Fibroblast of skin of back (primary cell): ENCODE measurements at places on chromosomes 5 and 9.

DNA sequence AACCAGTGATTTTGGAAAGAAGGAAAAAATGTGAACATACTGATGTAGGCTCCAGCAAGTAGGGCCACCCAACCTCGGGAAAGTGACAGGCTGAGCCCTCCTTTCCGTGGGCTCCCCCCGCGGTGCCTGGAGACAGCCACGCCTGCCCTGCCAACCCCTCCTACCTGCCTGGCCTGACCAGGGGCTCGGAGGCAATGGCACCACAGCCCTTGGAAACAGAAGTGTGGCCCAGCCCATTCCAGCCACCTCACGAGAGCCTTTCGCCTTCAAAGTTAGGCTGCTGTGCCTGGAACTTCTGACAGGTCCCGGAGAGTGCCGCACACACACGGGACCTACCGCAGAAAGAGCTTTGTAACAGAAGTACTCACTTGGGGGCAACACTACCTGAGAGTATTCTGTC is 49.5 kb upstream of the LRRC14B start:
- no peak for DNase-seq

DNA sequence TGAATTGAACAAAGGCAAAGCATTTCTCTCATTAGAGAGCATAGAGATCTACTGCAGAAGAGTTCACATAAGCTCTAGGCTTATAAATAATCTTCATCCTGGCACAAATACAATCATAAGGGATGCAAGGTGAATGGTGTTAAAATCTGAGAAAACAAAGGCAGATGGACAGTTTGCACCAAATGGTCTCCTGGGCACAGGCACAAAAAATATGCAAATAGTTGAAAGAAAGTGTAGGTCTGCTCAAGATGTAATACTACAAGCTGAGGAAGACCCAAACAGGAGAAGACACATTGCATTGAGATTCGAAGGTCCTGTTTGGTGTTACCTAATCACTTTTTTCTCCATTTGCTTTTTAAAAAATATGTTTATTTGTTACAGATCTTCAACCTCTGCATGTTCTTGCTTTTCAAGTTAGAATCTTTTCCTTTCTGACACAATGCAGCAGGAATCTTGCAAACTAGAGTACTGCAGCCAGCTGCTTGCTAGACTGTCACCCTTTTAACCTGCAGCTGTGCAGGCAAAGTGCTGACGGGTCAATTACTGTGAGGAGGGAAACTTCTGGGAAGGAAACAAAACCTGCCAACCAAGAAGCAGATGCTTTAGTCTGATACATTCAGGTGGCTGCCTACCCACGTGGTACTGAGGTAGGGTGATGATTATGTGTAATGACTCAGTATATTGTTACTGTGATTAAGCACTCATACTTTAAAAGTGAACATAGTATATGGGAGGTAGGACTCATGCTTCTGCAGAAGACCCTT is 1048.6 kb upstream of the SEMA6A start:
- no peak for DNase-seq

DNA sequence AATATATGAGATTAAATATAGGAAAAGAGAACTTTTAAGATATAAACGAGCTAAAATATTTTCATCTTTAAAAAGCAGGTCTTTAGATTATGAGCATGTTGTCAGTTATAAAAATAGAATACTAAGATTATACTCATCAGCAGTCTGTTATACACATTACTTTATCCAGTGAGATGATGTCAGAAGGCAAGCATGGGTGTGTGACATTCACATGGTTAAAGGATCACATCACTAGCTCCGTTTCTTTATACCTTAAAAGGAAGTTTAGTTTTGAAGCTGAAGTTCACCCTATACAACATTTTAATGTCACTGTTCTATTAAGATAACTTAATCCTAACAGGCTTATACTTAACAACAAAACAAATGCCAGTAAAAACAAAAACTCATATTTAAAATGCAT is 59.6 kb downstream of the RICTOR start:
- peak; percentile 98 for DNase-seq

- DNase-seq: no peak
Observed at GRCh38 chr5:159324986-159325385, 5.3 kb downstream of the IL12B start.

DNA sequence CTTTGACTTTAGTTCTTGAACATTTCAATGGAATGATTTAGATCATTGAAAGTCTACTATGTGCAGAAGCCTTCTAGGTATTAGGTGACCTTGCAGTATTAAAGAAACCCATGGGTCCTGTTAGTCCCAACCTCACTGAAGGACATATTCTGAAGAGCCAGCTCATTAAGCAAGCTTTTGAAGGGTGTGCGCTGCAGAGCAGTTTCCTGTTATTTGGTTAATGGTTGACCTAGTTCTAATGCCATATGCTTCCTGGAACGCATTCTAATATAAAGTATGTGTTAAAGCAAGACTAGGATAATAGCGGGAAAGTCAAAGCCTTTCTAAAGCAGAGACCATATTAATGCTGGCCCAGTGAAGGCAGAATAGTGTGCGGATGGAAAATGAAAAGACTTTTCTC is 20.1 kb downstream of the ZNF462 start:
- no peak for DNase-seq

DNA sequence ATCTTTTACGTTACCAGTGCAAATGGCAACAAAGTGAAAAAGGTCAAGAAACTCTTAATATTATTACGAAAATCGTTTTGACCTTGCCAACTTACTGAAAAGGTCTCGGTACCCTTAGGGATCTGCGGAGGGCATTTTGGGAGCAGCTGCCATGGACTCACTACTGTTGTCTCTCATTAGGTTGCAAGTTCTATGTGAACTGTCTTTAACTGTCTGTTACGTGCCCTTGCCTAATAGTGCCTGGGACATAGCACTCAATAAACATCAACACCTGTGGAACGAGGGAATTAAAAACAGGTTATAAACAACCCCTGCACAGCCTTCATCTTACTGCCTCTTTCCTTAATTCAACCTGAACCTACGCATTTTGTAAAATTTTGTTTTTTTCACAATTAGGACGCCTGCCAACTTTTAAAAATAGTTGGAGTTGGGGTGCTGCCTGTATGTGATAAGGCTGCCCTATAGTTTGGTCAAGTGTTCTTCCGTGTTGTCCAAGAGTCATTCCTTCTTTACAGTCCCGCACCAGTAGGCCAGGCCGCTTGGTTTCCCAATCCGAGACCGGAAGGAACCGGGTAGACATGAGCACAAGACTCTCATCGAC is 527 bp upstream of the SREK1 start:
- DNase-seq: no peak

GRCh38 chr5:124461941-124462340 is 284.5 kb downstream of the ZNF608 start:
- no peak for DNase-seq

GRCh38 chr5:8857051-8857450 is 688.8 kb downstream of the SEMA5A start:
- peak; percentile 30 for DNase-seq

DNA sequence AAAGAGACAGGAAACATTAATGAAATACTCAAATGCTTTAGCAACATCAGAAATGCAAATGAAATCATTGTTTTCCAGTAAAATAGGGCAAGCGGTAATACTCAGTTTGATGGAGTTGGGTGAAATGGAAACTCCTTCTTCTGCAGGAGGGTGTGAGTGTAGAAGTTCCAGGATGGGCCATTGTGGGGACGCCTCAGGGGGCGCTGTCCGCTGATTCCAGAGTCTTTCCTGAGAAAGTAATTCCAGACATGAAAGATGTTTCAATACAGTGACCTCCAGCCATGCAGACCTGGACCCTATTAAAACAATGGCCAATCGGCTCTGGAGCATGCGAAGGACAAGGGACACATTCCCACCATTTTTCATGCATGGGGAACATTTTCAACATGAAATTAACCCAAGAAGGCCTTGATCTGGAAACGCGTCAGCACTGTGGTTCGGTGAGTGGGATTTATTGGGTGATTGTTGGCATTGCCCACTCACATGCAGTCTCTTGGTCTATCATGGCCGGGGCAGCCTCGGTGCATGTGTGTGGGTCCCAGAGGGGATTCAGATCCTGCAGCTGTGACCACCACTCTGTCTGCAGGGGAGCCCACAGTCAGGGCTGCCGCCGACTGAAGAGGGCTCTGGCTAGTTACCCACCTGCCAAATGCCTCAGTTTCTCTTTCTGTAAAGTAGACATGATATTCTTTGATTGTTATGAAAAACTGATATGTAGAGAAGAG is 132.6 kb upstream of the IRX4 start:
- no peak for DNase-seq

DNA sequence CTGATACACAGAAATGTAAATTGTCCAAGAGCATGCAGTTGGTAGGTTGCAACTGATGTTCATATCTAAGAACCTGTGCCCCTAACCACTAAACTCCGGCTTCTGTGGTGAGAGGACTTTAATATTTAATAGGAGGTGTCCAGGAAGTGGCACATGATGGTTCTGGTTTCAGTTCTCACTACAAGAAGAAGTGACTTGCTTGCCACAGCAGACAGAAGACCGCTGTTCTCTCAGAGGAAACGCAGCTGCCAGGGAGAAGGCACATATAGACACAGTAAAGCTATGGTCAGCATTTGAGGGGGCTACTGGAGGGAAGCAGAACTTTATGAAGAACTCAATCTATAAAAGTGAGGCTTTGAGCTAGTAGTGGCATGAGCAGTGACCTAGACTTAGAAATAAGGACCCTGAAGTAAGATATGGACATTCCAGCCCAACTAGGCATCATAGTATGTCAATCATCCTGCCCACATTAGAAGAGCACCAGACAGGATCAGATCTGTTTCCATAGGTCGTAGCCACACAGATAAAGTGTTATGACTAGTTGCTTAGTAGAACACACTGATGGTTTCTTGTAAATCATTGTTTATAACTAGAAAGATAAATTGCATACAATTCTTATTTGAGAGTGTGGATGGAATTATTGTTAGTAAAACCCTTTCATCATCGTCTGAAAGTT is 36.4 kb upstream of the DAB2 start:
- no peak for DNase-seq

GRCh38 chr5:144794922-144795321 is 624.2 kb downstream of the KCTD16 start:
- DNase-seq: peak; percentile 50

GRCh38 chr5:79495311-79495710 is 18.6 kb downstream of the HOMER1 start:
- DNase-seq: no peak
